ENCODE measurements at places on chromosomes 3 and 15.

GRCh38 chr15:29611057-29611456 is 211.2 kb downstream of the TJP1 start:
- no peak for DNase-seq

GRCh38 chr3:182294256-182294655 is 499.0 kb upstream of the ATP11B start:
- no peak for DNase-seq

DNA sequence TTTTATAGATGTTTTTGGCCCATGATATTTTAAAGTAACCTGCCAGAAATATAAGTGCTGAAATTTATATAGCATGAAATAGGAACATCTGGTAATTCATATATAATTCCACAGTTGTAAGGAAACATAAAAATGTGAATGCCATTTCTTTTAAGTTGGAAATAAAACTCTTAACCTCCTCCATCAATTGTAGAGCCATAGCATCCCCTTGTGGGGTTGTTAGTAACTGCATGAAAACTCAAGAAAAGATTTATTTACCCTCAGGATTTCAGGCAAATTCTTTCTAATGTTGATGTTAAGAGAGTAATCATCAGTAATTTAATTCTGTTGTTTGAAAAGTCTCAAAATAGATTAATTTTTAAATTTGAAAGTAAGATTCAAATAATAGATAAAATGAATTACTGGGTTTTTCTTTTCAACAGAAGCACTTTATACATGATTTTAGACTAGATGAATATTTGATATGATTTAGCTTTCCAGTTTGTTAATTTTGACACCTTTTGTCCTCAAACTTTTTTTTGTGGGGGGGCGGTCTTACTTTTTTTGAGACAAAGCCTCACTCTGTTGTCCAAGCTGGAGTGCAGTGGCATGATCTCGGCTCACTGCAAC is 74.7 kb downstream of the RASA2 start:
- DNase-seq = no peak

GRCh38 chr3:197495499-197495898 is 60.3 kb downstream of the BDH1 start:
- DNase-seq = no peak

All from HuH-7.5 (cell line).